ENCODE measurements at places on chromosomes 16 and 17.

DNA sequence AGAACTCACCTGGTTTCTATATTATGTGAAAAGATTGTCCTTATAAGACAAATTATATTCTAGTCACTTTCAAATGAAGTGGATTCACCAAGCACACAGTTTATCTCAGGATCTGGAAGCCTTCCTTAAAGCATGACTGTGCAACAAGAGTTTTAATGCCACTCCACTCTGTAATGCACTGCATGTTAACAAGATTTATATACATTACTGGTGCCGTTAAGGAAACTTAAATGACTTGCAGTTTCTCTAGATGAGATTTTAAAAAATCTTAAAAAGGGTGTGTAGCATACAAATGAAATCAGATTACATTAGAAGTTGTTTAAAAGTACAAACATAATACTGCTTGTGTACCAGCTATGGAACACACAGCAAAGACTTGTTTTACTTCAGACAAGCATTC, 150.8 kb downstream of the SNX11 start:
- no peak for DNase-seq

GRCh38 chr17:7133424-7133823, 18.8 kb upstream of the ASGR2 start:
- DNase-seq: no peak

GRCh38 chr17:40427002-40427491, 9.4 kb upstream of the TOP2A start:
- no peak for DNase-seq

- DNase-seq: no peak
Observed at GRCh38 chr16:58586340-58587030, 43.1 kb downstream of the CNOT1 start.

DNA sequence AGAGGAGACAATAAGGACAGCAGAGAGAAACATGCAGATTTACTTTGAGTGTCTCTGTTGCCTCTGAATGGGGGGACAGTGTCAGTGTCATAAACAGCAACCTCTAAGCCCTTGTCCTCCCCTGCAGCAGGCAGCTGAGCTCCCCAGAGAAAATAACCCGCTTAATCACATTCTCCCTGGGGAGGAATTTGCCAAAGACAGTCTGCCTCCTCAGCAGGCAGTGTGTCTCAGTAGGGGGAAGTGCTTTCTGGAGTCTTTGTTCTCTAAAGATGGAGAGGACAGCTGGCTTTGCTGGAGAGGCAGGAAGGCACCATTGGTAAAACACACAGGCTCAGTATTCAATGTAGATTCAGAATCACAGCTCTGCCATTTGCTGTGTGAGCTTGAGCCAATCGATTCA, 16.1 kb downstream of the TEKT5 start:
- DNase-seq: no peak

DNA sequence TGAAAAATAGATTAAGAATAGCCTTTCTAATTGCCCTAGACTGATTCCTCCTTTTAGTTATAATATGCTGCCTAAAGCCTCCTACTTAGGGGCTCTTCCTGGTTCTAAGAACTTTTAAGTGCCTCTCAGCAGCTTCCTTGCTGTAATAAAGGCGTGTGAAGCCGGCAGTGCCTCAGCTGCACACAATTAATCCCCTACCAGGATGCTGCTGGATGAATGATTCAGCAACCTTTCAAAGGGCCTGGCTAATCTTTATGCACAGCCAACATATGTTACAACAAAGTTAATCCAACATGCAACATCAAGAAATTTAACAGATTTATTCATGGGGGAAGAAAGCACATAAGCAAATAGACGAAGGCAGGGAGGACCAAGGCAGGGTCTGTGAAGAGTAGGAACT, 145.2 kb downstream of the PMP22 start:
- no peak for DNase-seq

DNA sequence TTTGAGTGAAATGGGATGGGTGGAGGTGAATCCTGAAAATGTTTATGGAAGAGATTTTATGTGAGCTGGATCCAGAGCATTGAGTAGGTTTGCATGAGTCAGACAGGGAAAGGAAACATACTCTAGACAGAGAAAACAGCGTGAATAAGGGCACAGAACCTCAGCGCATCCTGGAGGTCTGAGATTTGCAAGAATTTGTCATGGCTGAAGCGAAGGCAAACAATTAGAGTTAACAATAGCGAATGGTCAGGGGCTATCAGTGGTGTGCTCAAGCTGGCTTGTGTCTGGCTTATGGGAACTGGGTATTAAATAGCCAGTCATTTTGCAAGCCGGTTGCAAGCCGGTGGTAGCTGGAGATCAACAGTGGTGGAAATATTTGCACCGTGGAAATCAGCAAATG, 36.4 kb downstream of the MAP2K6 start:
- no peak for DNase-seq

DNA sequence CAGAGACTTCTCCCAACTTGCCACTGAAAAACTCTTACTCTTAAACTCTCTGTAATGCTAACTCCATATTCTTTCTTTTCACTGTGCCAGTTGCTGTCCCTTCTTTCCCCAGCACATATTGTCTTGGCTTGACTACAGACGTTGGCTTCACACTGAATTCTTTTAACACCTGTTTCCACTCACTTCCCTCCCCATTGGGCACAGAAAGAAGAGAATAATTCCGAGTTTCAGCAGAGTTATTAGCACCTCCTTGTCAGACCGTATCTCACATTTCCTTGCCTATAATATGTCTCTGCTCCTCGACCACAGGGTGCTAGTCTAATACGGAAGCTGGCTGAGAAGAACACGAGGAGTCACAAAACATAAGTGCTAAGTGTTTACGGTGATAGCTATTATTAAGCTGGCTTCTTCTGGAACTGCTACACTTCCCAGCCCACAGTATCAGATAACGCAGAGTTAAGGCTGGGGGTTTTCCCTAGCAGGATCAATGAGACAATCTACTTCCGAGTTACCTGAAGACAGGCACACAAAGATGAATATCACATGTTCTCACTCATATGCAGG, 188.5 kb upstream of the CDH8 start:
- no peak for DNase-seq

GRCh38 chr17:19714542-19715411, 1.6 kb downstream of the SLC47A2 start:
- DNase-seq: no peak

GRCh38 chr16:58098207-58099096, 30.7 kb downstream of the CFAP20 start:
- DNase-seq: no peak

- DNase-seq: no peak
Observed at GRCh38 chr17:1412185-1413110, 12.4 kb upstream of the YWHAE start.

DNA sequence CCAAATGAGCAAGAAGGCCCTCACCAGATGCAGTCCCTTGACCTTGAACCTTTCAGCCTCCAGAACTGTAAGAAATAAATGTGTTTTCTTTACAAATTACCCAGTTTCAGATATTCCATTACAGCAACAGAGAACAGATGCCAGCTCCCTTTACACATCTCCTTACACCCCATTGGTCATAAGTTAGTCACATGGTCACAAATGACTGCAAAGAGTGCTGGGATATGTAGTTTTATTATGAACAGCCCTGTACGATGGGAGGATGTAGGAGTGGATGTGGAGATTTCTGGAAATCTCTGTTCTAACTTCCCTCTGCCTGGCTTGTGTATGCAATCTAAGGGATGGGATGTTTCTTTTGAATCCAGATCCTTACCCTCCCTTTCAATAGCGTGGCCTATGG, 13.3 kb upstream of the RPL38 start:
- no peak for DNase-seq

DNA sequence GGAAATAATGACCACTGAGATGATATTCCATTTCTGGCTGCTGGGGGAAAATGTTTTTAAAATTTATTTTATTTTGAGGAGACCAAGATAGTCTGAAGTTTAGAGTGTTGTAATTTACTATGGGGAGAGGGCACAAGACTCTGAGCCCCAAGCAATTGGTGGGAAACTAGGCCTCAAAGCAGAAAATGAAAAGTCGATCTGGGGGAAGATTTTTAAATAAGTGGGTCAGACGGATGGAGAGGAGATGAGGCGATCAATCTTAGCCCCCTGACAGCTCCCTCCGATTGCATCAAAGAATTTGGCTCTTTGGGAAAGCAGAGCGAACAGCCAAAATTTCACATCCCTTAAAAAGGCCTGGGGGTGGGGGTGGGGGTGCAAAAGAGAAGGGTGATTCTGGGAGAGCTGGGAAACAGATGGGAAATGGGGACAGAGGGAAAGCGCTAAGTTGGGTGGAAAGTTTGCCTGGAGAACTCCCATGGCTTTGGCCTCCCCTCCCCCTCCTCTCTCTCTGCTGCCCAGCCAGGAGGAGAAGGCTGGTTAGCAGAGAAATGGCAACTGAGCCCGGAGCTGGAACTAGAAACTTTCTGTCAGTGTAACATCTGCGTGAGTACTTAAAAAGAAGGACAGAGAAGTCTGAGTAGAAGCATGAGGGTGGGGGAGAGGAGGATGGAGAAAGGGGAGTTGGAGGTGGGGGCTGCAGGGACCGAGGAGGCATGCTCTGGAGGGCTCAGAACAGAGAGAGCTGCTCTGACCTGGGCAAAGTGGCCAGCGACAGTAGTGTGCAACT, 1.4 kb upstream of the HOXB2 start:
- no peak for DNase-seq

DNA sequence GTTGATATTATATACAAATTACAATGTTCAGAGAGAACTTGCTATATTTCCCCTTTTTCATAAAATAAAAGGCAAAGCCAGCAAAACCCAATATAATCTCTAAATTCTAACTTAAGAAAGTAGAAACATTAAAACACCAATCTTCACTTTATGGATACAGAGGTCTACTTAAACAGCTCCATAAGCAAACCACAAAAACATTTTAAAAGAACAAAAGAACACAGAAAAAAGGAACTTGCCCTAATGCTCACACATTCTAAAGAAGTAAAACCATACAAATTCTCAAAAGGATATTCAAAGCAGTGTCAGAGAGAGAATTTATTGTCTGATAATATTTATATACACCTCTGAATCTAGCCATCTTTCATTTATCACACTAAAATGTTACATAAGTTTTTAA, 606 bp downstream of the ABCA10 start:
- no peak for DNase-seq

GRCh38 chr17:48131216-48131824, 23.8 kb downstream of the SNX11 start:
- DNase-seq: peak; percentile 35

GRCh38 chr16:86384263-86384649, 126.1 kb upstream of the FOXF1 start:
- DNase-seq: no peak

DNA sequence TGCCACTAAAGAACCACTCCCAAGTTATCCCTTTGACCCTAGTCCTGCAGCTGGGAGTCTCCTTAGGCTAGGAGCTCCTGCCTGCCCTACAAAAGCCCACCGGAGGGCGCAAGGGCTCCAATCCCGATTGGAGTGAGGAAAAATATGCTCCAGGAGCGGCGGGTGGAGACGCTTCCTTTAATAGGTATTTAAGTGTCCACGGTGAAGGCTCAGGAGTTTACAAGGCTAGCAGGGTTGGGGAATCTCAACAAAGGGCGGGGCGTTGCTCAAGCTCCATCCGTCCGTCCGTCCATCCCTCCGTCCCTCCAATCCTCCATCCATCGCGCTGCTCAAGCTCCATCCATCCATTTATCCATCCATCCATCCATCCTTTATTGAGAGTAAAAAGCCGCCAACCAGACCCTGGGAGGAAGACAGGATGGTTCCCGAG, 556 bp upstream of the SPNS1 start:
- no peak for DNase-seq

GRCh38 chr17:59361916-59362810, 30.7 kb downstream of the YPEL2 start:
- no peak for DNase-seq

- DNase-seq: no peak
Observed at GRCh38 chr17:50148226-50149090, 2.0 kb downstream of the PPP1R9B start.

DNA sequence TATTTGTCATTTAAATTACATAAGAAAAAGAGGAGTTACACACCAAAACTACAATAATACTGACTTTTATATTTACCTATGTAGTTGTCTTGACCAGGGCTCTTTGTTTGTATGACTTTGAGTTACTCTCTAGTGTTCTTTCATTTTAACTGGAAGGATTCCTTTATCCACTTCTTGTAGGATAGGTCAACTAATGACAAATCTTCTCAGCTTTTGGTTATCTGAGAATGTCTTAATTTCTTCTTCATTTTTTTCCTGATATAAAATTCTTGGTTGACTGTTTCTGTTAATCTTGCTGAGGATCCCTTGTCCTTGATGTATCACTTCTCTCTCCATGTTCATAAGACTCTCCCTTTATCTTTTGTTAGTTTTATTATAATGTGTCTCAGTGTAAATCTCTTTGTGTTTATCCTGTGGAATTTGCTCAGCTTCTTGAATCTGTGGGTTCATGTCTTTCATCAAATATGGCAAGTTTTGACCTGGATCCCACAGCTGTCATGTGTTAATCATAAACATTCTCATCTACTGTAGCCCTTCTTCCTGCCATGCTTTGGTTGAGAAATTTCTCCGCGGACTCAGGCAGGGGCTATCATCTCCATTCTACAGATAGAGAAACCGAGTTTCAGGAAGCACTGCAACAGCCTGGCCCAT, 5.4 kb downstream of the PRSS41 start:
- DNase-seq: no peak

GRCh38 chr17:6526362-6527152, 29.8 kb downstream of the PITPNM3 start:
- peak; percentile 56 for DNase-seq

- no peak for DNase-seq
Observed at GRCh38 chr17:21687136-21687953, 5.0 kb upstream of the KCNJ18 start.

- DNase-seq: no peak
Observed at GRCh38 chr16:3062553-3062952, 2.9 kb upstream of the IL32 start.

- no peak for DNase-seq
Observed at GRCh38 chr16:67726106-67727034, 7.3 kb upstream of the GFOD2 start.

- DNase-seq: no peak
Observed at GRCh38 chr17:10842658-10843057, 4.8 kb upstream of the PIRT start.

DNA sequence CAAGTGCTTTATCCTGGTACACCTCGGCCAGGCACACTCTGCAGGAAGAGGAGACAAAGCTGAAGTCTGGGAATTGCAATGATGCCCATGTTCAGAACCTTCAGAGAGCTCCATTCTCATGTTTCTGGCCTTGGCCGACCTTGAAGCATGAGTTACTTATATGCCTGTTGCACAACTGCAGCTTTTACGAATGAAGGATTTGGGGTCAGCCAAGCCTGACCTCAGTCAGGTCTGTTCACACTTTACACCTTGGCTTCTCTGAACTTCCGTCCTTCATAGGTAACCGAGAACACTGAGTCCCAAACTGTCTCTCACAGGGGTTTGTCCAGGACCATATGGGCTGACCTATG, 66.7 kb downstream of the GTF3C1 start:
- no peak for DNase-seq

DNA sequence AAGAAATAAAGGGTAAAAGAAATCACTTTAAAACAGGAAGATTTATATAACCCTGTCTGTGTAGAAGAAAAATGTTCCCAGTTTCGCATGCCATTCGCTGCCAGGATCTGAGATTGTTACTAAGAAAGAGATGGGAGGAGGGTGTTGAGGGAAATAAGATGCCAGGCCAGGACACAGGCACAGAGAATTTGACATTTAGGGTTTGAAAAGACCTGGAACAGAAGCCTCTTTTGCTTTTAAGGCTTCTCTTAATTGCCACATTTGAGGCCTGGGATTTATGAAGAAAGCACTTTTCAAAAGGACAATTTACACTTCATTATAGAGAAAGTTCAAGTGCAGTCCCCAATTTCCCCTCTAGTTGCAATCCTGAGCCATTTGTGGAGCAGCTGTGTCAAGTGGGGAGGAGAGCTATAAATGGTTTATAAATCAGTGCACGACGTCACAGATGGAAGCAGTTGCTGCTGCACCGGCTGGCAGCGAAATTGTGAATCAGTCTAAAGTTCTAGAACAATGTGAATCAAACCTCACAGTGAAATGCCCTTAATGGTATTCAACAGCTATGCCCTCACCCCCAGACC, 26.5 kb upstream of the C16orf87 start:
- DNase-seq: no peak
